ENCODE measurements at places on chromosomes 5 and 9.

GRCh38 chr9:134004131-134004873 lies 12.2 kb upstream of the VAV2 start:
- DNase-seq: no peak

DNA sequence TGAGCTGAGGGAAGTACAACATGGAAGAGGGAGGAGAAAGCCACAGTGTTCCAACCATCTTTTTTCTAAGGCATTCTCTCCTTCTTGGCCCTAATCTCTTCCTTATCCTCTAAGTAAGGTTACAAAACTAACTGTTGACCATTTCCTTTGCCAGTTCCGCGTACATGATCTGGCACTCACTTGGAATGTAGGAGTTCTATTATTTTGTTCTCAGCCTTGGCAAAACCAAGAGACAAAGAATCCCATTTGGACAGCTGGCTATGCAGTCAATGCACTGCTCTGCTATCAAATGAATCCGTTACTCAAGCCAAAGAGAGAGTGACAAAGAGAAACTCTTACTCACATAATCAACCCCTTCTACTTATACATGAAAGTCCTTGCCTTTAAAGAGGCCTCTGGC lies 410.3 kb downstream of the DTWD2 start:
- no peak for DNase-seq

DNA sequence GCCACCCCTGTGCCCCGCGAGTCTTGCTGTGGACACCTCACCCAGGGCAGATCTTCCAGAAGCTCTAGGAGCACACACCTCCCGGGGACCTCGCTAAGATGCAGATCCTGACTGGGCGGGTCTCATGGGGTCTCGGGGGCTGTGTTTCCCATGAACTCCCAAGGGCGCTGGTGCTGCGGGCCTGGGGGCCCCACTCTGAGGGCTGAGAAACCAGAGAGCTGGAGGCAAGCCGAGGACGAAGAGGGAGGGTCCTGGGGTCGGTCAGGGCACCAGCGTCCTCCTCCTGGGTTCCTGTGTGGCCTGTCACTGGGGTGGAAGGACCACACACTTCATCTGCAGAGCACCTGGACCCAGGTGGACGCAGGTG lies 30.2 kb downstream of the SLC6A3 start:
- no peak for DNase-seq

- no peak for DNase-seq
Observed at GRCh38 chr5:74552101-74552500, 88.4 kb downstream of the ENC1 start.

DNA sequence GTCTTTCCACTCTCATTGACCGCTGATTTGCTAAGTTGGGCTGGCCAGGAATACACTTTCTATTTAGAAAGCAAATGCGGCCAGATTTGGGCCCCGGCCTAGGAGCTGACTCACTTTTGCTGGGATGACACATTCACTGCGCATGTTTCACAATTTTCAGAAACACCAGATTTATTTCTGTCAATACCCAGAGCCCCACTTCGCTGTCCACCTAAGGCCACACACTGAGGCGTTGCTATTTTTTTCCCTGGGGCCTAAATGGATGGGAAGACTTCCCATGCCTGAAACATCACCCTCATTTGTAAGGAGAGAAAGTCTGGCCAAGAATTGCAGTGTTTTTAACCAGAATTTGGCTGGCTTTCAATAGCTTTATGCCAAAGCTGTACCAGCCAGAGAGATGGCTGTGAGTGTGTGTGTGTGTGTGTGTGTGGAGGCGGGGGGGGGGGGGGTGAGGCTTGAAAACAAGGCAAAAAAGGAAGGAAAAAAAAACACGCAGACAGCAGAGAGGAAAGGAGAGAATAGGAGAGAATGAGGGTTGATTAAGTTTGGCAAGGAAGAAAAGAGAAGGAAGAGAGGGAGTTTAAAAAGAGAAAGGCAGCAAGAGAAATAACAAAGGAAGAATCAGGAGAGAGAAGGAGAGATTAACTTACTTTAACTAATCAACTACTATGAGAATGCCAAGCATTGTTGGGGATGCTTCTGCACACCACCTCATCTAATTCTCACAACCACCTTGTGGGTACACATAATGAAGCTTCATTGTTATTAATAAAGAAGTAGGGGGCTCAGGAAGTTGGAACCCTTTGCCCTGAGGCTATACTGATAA lies 261.4 kb upstream of the KLF4 start:
- DNase-seq: no peak

GRCh38 chr5:167305591-167306213 lies 985.7 kb upstream of the WWC1 start:
- no peak for DNase-seq

DNA sequence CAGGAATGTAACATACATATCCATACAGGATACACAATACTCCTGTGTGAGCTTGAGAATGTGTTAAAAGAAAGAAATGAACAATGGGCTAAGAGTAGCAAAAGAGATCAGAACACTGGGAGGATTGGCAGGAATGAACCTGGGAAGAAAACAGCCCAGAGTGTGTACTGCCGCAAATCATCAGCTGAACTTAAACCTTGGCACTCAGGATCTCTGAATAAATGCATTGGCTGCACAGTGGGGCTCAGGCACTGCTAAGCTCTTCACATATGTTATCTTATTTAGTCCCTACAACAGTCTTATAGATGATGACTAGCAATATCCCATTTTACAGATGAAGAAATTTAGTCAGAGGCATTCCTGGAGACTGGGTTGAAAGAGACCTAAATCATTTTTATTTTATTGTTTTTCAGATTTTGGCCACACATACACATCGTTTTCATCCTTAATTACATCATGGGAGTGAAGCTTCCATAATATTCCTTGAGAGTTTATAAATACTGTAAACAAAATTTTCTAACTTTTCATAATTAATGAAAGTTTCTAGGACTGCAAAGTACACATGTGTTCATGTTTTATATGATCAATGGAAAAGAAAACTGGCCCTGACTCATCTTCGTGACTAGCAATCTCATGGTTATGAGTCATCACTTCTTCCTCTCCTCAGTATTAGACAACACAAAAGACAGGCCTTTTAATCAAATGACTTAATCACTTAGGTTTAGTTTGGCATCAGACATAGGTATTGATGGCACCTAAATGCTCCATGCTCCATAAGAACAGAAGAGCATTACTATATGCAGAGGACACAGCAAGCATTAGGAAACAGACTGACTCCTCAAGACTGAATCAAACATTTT lies 59.2 kb downstream of the CDH18 start:
- no peak for DNase-seq

- DNase-seq: no peak
Observed at GRCh38 chr5:157772127-157772526, 28.6 kb downstream of the LSM11 start.

DNA sequence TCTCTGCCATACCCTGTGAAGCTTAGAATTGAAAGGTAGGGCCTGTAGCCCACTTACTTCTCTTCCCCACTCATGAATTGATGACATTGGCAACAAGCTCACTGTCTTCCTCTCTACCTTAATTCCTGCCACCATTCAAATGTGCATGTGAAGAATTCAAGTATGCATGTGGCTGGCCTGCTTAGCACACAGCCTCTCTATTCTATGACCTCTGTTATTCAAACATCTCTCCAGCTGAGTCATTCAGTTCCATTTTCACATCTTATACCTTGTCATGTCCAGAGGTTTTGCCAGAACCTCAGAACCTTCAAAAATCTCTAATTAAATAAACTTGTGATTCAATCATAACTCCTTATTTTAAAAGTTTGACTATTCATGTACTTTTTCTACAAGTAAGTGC lies 114.7 kb upstream of the MAN2A1 start:
- no peak for DNase-seq

- DNase-seq: no peak
Observed at GRCh38 chr9:92359394-92359995, 33.7 kb downstream of the CENPP start.

- DNase-seq: no peak
Observed at GRCh38 chr5:13325765-13326164, 618.7 kb downstream of the DNAH5 start.

DNA sequence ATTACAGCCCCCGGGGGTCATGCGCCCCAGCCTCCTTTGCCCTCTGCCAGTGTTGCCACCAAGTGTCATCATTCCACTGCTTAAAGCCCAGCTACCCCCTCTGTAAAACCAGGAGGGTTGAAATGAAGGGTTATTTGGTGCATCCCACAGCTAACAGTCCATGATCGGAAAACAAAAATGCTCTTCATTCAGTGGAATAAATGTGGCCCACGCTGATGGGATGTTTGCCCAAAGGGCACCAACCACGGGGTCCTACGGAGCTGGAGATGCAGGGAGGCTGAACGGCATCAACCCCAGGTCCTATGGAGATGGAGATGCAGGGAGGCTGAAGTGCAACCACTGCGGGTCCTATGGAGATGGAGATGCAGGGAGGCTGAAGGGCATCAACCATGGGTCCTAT lies 218.5 kb upstream of the IRX1 start:
- no peak for DNase-seq

- DNase-seq: no peak
Observed at GRCh38 chr9:78296201-78296892, 578 bp upstream of the PSAT1 start.

DNA sequence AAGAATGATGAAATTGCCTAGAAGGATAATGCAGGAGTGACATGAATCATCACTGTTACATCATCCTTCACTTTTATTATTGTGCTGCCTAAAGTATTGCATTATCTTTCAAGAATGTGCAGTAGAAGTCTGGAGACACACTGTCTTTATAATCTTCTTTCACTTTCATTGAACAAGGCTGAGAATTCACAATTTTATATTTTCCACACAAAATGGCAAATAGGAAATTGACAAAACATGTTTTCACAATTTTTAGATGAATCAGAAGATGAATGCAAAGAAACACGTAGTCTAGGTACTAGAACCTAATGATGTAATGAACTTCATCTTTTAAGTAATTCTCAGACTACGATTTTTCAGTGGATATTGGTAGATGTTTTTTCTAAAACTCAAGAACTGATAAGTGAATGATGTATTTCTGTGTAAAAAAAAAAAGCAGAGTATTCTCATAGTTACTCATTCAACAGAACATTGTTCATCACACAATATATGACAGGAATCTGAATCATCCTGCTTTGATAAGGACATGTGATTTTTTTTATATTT lies 131.5 kb upstream of the GRHPR start:
- no peak for DNase-seq

- DNase-seq: no peak
Observed at GRCh38 chr5:113240032-113240431, 194.8 kb downstream of the TSSK1B start.

GRCh38 chr5:1732238-1732941 lies 67.2 kb downstream of the MRPL36 start:
- DNase-seq: no peak

DNA sequence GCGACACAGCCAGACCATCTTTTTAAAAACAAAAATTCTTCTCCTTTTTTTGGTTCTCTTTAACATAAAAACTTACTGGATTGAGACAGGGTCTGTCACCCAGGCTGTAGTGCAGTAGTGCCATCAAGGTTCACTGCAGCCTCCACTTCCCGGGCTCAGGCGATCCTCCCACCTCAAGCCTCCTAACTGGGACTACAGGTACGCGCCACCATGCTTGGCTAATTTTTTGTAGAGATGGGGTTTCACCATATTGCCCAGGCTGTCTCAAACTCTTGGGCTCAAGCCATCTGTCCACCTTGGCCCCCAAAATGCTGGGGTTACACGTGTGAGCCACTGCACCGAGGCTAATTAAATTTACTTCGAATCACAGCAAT lies 13.8 kb downstream of the HNRNPK start:
- no peak for DNase-seq

GRCh38 chr9:219670-220365 lies 5.2 kb downstream of the DOCK8 start:
- DNase-seq: no peak

- DNase-seq: no peak
Observed at GRCh38 chr9:89491694-89492093, 6.2 kb downstream of the SEMA4D start.

DNA sequence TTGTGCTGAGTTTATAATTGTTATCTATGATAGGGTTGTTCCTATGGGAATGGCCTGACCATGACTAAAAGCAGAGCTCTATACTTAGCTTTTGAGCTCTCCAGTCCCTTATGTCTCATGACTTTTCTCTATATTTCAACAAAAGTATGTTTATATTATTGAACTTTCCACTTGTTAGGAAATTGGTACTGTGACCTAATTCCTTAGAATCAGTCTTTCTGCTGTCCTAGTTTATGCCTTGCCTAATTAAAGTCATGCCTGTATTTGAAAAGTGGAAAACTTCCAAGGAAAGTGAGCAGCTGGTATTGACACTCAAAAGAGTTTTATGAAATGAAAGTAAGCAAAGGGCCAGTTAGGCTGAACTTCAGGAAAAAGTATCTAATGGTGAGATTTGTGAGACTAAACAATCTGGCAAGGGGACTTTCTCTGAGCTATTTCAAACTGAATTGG lies 68.6 kb downstream of the XRCC4 start:
- DNase-seq: no peak

- DNase-seq: no peak
Observed at GRCh38 chr5:76341651-76342334, 61.3 kb upstream of the IQGAP2 start.

DNA sequence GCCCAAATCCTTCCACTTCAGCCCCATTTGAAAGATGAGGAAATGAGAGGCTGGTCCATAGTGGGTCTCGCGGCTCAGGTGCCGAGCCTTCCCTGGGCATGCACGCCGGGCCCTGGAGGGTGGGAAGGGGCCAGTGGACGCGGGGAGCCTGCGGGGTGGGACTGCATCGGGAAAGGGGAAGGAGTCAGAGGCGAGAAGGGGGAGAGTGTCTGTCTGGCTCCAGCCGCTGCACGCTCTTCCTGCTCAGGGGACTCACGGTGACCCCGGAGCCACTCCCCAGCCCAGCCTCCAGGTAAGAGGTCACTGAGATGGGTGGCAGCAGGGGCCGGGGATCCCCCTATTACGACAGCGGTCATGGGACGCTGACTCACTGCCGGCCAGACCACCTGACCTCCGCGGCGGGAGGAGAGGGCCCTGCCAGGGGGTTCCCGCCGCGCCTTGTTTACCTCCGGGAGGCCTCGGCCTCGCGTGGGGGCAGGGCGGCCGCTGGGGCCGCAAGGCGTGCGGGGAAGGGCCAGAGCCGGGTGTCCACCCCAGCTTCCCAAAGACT lies 1.9 kb upstream of the SQSTM1 start:
- DNase-seq: peak; percentile 72

- DNase-seq: no peak
Observed at GRCh38 chr5:160743027-160743426, 109.0 kb downstream of the ATP10B start.

DNA sequence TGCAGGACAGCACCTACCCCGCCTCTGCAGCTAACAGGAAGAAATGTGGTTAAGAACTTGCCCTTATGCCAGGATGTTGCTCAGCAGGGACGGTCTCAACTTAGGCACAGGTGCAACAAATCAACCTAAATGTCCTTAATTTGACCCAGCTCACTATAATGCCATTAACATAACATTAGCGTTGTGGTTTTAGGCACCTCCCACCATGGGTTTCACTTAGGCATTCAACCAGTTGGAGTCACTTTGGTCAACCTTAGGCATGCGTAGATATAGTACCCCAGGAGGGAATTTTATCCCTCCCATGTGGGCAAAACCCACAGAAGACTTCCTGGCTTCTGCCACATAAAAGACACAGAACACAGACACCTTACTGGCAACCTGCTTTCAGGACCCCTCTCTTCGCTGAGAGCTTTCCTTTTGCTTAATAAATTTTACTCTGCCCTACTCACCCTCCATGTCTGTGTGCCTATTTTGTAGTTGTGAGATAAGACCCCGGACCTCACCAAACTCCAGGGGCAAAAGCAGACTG lies 8.7 kb upstream of the ERAP1 start:
- DNase-seq: no peak

GRCh38 chr5:4230786-4231641 lies 635.4 kb downstream of the IRX1 start:
- DNase-seq: peak; percentile 51

Data from right renal pelvis (tissue), 4 donors.